IPS DF 6.9 (cell line): ENCODE measurements at places on chromosomes 7 and 10.

DNA sequence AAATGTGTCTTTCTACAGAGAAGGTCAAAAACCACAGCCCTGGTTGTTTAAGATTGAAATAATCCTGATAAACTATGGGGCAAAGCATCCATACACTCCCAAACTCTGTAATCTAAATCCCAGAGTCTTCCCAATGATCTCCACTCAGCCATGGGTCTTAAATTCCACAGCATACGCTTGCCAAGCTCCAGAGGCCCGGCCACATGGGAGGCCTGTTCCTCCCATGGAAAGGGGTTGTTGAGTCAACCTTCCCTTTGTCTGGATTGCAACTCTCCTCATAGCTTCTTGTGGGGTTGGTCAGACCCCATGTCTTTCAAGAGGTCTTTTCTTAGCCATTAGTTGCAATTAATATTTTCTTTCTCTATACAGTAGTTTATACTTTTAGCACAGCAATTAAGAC lies 718 bp upstream of the STEAP4 start:
- H3K4me3 ChIP-seq = no peak overlapping the region
- H3K27ac ChIP-seq = no peak overlapping the region
- no peaks in the 10 kb centered on the region for H3K36me3 ChIP-seq
- no peaks in the 10 kb centered on the region; the same call in 1 of the 2 replicates for H3K27me3 ChIP-seq
- DNase-seq = no peak
- no peaks in the 10 kb centered on the region for H3K4me1 ChIP-seq

DNA sequence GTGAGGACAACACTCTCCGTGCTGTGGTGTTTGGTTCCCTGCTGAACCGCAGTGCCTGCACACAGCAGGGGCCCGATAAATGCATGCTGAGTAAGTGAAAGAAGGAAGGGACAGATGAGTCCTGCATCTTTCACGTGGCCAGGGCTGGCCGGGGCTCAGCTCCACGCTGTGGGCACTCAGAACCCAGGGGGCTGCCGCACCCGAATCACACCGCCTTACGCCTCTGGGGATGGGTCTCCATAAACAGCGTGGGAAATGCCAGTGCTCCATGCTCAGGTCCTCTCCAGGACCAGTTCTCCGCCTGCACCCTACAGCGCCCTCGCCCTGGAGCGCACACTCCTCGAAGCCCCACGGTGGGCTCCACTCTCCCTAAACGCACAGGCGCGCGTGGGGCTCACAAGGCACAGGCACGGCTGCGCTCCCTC lies 38.1 kb downstream of the RASGEF1A start:
- H3K36me3 ChIP-seq = no peaks in the 10 kb centered on the region
- DNase-seq = no peak
- peaks cover 18% of the 10 kb centered on the region; the same call in 1 of the 2 replicates for H3K27me3 ChIP-seq

DNA sequence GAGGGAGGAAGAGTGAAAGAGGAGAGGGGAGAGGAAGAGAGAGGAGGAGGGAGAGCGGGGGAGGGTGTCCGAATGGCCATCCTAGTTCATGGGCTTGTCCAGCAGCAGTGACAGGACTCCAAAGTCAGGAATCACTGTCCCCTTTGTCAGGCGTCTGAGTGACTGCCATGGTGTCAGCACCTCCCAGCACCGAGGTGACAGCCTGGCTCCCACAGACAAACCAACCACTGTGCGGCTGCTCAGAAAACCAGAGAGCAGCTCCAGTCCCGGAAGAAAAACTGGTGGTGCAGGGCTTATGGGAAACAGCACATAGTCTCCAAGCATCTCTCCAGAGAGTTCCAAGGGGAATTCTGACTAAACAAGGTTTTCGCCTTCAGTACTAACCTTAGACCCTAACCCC lies 18.9 kb upstream of the FGFR2 start:
- H3K4me3 ChIP-seq = no peak overlapping the region
- no peak for DNase-seq
- no peaks in the 10 kb centered on the region for H3K27me3 ChIP-seq
- H3K36me3 ChIP-seq = no peaks in the 10 kb centered on the region

DNA sequence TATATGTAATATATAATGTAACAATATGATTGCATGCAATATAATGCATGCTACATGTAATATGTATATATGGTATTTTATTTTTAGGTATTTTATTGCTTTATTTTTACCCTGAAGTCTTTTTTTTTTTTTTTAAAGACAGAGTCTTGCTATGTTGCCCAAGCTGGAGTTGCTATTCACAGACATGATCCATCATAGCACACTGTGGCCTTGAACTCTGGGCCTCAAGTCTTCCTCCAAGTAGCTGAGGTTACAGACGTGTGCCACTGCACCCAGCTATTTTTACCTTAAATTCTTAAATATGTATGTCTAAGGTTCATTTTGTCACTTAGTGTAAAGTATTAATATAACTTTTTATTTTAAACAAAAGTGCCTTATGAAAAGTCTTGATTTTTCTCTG lies 47.1 kb downstream of the MKLN1 start:
- no peak for DNase-seq
- H3K4me1 ChIP-seq = no peaks in the 10 kb centered on the region

GRCh38 chr10:126353666-126354065 lies 34.6 kb downstream of the ADAM12 start:
- H3K4me1 ChIP-seq = no peaks in the 10 kb centered on the region
- H3K36me3 ChIP-seq = no peaks in the 10 kb centered on the region
- no peaks in the 10 kb centered on the region for H3K27me3 ChIP-seq
- H3K27ac ChIP-seq = no peak overlapping the region
- DNase-seq = no peak
- H3K4me3 ChIP-seq = no peak overlapping the region

DNA sequence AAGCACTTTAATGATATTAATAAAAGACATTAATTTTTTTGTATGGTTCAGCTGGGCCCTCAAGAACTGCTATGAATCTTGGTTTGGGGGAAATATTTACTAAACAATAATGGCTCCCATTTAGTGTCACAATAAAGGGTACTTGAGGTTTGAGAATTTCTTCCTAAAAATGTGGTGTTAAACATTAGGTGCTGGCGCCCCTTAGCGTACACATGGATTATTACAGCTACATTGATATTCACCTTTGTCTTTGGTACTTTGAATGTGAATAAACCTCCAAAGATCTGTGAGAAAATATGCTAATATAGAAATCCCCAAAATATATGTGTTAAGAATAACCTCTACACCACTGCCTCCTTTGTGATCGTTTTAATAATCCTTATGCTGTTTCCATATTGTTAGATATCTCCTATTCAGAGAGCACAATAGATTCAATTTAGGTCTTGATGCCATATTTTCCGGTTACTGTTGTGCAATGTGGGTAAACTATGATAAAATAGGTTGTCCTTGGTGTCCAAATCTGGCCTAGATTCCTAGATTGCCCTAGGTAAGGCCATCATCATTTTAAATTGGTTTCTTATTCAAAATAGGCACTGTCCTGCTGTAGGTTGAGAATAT lies 161.8 kb upstream of the CACNA2D1 start:
- H3K4me3 ChIP-seq = no peak overlapping the region
- H3K27me3 ChIP-seq = no peaks in the 10 kb centered on the region
- H3K27ac ChIP-seq = no peak overlapping the region
- DNase-seq = peak; percentile 39

GRCh38 chr10:58795560-58795959 lies 282.9 kb downstream of the BICC1 start:
- H3K4me1 ChIP-seq = no peaks in the 10 kb centered on the region
- no peak overlapping the region for H3K4me3 ChIP-seq
- DNase-seq = no peak
- no peaks in the 10 kb centered on the region for H3K27me3 ChIP-seq
- H3K36me3 ChIP-seq = no peaks in the 10 kb centered on the region
